ENCODE measurements at places on chromosomes 1 and 21.

DNA sequence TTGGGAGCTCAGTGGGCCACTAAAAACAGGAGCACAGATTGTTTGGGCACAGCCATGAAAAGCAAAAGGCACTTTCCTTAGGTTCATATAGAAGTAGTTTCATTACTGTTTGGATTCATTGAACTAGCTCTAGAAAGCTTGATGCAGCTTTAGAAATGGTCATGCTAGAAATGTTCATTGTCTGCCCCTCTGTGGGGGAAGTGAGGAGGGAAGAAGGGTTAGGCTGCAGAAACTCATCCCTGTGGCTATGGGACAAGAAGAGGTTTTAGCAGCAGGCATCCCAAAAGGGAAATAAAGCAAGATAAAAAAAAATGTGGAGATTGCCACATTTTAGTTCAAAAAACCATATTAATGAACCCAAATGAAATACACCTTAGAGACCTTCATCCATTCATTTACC is 359.6 kb upstream of the PTBP2 start:
- DNase-seq = no peak

GRCh38 chr1:31814631-31815306 is 1.1 kb downstream of the SPOCD1 start:
- DNase-seq = no peak

GRCh38 chr21:45529785-45530422 is 12.3 kb downstream of the SLC19A1 start:
- DNase-seq = no peak

- DNase-seq = no peak
Measured at GRCh38 chr1:150537732-150538684, 11.2 kb upstream of the ADAMTSL4 start.

GRCh38 chr1:232655746-232656085 is 25.8 kb upstream of the SIPA1L2 start:
- no peak for DNase-seq

- no peak for DNase-seq
Measured at GRCh38 chr1:4216231-4216630, 316.2 kb upstream of the C1orf174 start.

DNA sequence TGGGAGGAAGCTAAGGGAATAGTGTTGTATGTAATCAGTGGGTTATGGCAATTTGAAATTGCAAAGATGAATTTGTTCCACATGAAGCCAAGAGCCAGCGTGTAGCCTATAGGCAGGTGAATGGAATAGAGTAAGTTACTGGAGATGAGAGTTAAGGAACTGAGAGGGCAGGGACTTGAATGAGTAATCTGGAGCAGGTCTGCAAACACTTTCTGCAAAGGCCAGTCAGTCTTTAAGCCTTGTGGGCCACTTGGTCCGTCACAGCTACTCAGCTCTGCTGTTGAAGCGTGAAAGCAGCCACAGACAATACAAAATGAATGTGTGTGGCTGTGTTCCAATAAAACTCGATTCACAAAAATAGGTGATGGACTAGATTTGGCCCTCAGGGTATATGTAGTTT is 29.2 kb downstream of the SZT2 start:
- no peak for DNase-seq

DNA sequence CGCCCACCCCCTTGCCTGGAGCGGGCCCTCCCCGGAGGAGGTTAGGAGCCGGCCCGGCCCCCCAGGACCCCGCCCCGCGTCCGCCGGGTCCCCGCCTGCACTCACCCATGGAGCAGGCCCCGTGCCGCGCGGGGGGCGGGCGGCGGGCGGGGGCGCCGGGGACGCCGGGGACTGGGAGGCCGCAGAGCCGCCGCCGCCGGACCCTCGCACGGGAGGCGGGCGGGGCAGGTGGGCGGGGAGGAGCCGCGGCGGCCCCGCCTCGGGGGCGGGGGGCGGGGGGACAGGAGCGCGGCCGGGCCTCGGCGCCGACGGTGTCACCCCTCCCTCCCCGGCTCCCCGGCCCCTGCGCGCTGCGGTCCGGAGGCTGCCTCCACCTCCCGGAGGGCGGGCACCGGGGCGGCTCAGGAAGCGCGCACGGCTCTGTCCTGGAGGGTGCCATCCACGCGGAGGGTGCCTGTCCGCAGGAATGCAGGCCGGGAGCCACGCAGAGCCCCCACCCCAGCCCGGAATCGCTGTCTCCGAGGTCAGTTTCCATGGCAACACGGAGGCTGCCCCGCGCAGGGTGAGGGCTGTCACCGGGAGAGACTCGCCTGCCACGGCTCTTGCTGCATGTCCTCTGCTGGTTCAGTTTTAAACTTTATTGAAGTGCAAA is 5.9 kb upstream of the PLEKHG5 start:
- DNase-seq = no peak

DNA sequence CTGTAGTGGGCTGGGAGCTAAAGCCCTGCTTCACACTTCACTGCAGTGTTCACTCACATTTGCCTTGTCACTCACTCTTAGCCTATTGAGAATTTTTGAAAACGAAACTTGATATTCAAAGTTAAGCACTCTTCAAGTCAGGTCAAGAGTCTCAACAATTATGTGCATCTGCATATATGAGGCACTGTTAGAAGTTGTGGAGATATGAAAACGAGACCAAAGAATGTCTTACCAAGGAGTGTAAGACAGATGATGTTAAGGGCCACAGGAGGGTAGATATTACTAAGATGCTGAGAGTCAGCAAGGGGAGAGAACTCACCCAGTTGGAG is 64.7 kb upstream of the GJA8 start:
- DNase-seq = no peak

DNA sequence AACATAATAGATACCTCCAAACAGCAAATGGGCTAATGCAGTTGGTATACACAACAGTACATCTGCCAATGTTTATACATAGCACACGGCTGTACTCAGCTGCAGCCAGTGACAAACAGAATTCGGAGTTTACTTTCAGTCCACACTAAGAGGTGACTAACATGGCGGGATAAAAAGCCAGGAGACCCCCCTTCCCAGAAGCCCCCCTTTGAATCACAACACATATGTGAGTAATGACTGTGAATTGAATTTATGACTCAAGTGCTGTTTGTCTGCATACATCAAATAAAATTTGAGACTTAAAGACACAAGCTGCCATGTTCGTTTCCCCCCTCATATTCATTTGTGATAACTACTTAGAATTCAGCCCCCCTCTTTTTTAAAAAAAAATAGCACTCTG is 113.2 kb downstream of the RUNX1 start:
- no peak for DNase-seq

- DNase-seq = no peak
Measured at GRCh38 chr1:219659684-219660083, 46.8 kb upstream of the ZC3H11B start.

DNA sequence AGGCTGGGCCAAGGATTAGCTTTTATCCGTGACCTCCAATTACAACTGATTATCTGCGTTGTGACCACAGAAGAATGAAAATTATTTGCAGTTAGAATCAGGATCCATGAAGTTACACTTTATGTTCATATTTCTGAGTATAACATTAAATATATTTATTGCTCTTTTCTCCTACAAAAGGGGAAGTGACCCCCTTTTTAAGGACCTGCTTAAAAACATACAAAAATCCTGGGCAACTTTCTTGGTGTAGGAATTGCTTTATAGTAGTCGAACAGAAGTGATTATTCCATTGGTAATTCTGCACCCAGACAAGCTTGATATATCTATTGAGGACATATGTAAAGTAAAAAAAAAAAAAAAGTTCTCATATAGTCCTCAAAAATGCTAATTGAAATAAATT is 208.7 kb downstream of the MRPL39 start:
- DNase-seq = no peak

- no peak for DNase-seq
Measured at GRCh38 chr1:3652548-3653285, 401 bp downstream of the TP73 start.

GRCh38 chr21:30238168-30238567 is 22.3 kb upstream of the CLDN8 start:
- DNase-seq = no peak

Measured in anterior cingulate cortex (tissue), 58 donors.